Epithelial cell of proximal tubule (primary cell): ENCODE measurements at places on chromosomes 5 and 9. TPM values are rescaled to one million over a fixed set of nuclear protein-coding genes. Genes with fewer than 3 reads are reported as not detected.

The PTGES2 gene
- total RNA-seq: 58.5 and 91.0 TPM in 2 replicates

The CFAP90 gene
- total RNA-seq: 1.2 TPM in 1 of 2 replicates, not detected in the other

GRCh38 chr5:65882278-65882677 lies 44.1 kb upstream of the ERBIN start:
- DNase-seq: no peak

DNA sequence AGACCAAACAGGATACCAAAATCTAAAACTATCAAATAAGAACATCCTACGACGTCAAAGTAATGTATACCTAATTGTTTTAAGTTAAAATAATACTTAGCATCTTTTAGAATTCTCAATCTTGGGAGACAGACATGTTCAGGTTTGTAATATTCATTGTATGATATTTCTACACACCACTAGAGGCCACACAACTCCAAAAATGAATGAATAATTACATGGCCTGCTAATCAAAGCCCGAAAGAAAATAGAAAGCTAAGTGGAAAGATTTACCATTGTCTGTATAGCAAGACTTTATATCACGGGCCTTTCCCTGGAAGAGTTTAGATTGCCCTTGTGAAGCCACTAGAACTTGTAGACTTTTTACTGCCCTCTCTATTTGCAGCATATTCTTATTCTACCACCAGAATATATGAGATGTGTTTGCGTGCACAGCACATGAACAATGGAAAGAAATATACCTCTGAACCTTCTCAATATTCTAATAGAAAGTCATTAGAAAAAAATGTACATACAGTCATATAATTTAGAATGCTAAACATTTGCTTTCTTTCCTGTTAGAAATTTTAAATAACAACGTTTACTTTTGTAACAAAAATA lies 380.1 kb upstream of the NUDT12 start:
- no peak for DNase-seq

DNA sequence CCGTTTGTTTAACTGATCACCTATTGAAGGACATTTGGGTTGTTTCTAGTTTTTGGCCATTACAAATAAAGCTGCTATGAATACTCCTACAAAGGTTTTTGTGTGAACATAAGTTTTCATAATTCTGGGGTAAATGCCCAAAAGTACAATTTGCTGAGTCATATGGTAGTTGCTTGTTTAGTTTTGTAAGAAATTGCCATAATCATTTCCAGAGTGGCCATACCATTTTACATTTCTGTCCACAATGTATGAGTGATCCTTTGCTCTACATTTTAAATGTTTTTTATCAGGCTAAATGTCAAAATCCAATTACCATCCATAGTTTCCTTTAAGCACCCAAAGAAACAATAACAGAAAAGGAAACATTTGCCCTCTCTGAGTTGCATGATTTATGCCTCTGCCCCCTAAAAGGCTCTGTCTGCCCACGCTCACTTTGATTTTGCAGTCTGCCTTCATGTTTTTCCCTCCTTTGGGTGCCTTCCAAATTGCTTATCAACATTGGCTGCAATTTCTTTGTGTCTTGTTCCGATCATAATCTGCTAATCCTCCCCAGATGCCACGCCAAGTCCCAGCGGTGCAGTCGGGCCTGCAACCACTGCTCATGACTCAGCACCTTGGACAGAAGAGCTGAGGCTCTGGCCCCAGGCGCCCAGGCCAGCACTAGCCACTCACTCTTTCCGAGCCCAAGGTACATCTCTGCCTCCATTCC lies 339.2 kb downstream of the PIK3R1 start:
- no peak for DNase-seq

GRCh38 chr5:131637694-131638093 lies 2.7 kb upstream of the RAPGEF6 start:
- no peak for DNase-seq

- no peak for DNase-seq
Observed at GRCh38 chr5:107329850-107330249, 340.9 kb downstream of the EFNA5 start.

GRCh38 chr5:134436523-134437339 lies 25.1 kb upstream of the CDKN2AIPNL start:
- peak; percentile 66 for DNase-seq

DNA sequence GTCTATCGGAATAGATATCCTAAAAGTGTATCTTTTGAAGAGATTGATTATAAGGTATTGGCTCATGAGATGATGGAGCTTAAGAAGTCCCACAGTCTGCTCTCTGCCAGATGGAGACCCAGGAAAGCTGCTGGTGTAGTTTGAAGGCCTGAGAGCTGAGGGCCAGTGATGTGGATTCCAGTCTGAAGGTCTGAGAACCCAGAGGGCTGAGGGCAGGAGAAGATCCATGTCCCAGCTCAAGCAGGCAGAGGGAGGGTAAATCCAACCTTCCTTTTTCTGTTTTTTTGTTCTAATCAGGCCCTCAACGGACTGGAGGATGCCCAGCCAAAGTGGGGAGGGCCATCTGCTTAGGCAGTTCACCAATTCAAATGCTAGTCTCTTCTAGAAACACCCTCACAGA lies 11.0 kb upstream of the ABL1 start:
- no peak for DNase-seq
